ENCODE measurements at places on chromosomes 7 and 10.

DNA sequence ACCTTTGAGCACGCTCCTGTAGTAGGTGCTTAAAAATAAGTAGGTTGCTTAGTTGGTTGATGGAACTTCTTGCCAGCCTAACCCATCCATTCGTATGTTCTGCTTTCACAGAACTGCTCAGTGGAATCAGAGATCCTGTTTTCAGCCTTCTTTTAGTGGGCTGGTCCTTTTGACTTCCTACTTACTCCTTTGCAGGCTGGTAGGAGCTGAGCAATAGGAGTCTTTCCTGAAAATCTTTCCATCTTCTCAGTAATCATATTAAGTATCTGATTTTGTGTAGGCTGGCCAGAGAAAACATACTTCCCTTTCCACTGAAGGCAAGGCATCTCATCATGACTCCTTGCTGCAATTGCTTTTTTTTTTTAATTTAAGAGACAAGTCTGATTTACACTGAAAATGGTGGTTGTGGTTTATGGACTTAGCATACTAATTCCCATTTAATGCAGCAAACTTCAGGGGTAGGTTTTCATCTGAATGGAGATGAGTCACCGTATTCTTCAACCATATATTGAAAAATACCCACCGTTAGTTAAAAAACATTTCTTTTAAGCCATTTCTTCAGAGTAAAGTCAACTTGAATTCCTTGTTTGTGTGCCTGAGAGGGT, 208.0 kb downstream of the ZNF365 start:
- no peaks in the 10 kb centered on the region for H3K36me3 ChIP-seq
- no peak for DNase-seq
- H3K4me3 ChIP-seq: no peak overlapping the region
- no peak overlapping the region for H3K27ac ChIP-seq
- H3K27me3 ChIP-seq: peaks cover 13% of the 10 kb centered on the region

GRCh38 chr10:131580076-131580652, 268.6 kb upstream of the TCERG1L start:
- no peaks in the 10 kb centered on the region for H3K4me1 ChIP-seq
- no peak for DNase-seq
- no peaks in the 10 kb centered on the region for H3K27me3 ChIP-seq

- DNase-seq: no peak
- H3K27me3 ChIP-seq: no peaks in the 10 kb centered on the region
- peaks cover 12% of the 10 kb centered on the region for H3K4me1 ChIP-seq
- no peak overlapping the region for H3K4me3 ChIP-seq
- no peak overlapping the region for H3K27ac ChIP-seq
- H3K36me3 ChIP-seq: peaks cover 34% of the 10 kb centered on the region
Observed at GRCh38 chr10:68938117-68938516, 17.9 kb upstream of the DDX21 start.

- peaks cover 19% of the 10 kb centered on the region for H3K27me3 ChIP-seq
- H3K4me3 ChIP-seq: no peak overlapping the region
- H3K27ac ChIP-seq: no peak overlapping the region
- H3K36me3 ChIP-seq: no peaks in the 10 kb centered on the region
- no peak for DNase-seq
Observed at GRCh38 chr10:49242604-49243003, 54.4 kb upstream of the TMEM273 start.
